ENCODE measurements at places on chromosomes 7 and 10.

- DNase-seq = no peak
Observed at GRCh38 chr7:68679459-68680234, 918.6 kb upstream of the AUTS2 start.

DNA sequence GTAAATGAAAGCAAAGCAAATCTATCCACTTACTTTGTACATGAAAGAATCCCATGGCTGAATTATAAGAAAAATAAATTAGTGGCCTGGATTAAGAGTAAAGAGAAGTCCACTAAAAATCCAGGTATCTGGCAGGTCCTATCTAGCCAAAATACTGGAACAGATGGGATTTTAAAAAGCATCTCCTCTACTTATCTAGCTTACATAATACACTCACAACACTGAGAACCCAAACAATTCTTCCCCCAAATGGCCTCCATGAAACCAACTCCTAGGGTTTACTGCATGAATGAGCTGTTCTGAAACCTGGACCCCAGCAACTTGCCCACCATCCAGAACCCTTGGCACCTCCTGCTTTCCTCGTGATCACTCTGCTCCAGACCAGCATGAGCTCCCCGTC is 61.3 kb downstream of the AFAP1L2 start:
- no peak for DNase-seq

DNA sequence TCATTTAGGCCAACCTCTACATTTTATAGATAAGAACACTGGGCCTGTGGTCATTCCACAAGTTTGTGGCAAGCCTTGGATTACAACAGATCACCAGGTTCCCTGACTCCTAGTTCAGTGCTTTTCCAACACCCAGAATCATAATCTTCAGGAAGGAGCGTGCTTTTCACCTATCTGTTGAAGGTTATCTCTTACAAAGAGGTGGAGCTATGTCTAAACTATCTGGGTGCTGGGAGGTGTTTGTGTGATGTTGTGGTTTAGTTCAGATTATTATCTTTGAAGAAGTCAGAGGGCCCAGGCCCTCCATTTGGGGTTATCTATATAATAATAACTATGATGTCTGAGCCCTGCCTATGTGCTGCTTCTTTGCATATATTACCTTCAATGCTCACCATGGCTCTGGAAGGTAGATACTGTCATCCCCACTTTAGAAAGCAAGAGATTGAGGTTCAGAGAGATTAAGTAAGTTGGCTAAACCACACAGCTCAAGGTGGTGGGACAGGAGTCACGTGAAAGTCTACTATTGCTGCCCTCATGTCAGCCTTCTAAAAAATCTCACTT is 24.0 kb downstream of the IL2RA start:
- no peak for DNase-seq

- DNase-seq = no peak
Observed at GRCh38 chr10:11215471-11215870, 197.8 kb downstream of the CELF2 start.

GRCh38 chr7:39043531-39043930 is 65.8 kb downstream of the POU6F2 start:
- no peak for DNase-seq

- DNase-seq = no peak
Observed at GRCh38 chr10:78619115-78619851, 449.5 kb upstream of the ZMIZ1 start.

DNA sequence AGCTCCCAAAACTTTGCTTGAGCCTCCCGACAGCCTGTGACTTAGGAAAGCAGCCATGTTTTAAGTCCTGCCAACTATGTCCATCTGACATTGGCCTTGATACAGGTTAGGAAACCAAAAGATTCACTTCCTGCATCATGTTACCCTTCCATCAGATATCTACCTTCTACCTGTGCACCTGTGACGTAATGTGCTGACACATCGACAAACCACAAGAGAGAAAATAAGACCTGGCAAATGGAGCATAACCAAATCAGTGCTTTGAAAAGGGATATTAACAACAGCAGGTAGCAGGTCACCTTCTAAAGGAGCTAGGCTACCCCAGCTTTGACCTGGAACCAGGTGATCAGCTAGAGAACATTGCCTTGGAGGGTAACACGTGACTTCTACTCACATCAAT is 14.8 kb upstream of the PRR15 start:
- no peak for DNase-seq

- DNase-seq = no peak
Observed at GRCh38 chr10:112852306-112852705, 97.7 kb upstream of the TCF7L2 start.

DNA sequence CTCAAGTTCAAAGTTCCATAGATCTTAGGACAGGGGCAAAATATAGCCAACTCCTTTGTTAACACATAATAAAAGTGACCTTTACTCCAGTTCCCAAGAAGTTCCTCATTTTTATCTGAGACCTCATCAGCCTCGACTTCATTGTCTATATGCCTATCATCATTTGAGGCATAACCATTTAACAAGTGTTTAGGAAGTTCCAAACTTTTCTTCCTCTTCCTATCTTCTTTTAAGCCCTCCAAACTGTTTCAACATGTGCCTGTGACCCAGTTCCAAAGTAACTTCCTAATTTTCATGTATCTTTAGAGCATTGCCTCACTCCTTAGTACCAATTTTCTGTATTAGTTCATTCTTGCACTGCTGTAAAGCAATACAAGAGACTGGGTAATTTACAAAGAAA is 569.1 kb downstream of the ANKRD7 start:
- DNase-seq = no peak

DNA sequence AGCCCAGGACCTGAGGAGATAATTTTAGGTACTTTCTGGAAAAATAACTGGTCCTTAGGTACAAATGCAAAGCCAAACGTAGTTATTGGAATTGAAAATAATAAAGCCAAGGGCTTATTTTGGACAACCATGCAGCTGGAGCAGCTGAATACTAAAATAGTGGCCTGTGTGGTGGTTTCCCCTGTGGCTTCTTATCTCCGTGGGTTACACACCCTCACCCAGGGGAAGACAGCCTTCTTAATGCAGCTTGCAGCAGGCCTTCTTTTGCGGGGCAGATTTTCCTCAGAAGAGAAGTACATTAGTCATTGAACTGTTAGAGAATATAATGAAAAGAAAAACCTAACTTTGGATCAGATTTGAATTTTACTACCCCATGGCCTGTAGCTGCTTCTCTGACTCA is 133.5 kb downstream of the ST7 start:
- DNase-seq = no peak

All from 8988T (cell line).